Naive thymus-derived CD8-positive, alpha-beta T cell (primary cell): ENCODE measurements at places on chromosomes 2 and 18.

GRCh38 chr18:50721451-50722120 is 98.2 kb downstream of the MRO start:
- no peak for DNase-seq

DNA sequence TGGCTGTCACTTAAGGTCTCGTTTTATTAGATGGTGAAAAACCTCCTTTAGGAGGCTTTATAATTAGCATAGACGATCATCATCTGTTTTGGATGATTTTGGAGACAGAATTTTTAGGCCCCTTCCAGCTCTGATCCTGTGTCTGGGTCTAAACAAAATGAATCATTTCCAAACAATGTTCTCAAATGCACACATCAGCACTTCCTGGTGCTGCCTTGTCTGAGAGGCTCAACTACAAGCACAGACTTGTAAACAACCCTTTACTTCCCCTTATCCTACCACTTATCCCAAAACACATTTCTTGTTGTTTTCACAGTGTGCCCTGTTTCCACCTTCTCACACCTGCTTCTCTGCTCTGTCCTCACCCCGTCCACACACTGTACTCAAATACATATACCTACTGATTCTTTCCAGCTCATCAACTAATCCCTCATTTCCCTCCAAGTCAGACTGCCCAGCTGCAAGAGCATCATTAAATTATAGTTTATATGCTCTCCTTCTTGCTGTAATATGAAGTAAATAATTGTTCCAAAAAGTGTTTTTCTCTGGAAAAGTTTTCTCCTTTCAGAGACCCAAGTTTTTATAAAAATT is 71.2 kb upstream of the COL3A1 start:
- DNase-seq = no peak

GRCh38 chr18:30915336-30915988 is 127.1 kb downstream of the DSC3 start:
- DNase-seq = no peak

DNA sequence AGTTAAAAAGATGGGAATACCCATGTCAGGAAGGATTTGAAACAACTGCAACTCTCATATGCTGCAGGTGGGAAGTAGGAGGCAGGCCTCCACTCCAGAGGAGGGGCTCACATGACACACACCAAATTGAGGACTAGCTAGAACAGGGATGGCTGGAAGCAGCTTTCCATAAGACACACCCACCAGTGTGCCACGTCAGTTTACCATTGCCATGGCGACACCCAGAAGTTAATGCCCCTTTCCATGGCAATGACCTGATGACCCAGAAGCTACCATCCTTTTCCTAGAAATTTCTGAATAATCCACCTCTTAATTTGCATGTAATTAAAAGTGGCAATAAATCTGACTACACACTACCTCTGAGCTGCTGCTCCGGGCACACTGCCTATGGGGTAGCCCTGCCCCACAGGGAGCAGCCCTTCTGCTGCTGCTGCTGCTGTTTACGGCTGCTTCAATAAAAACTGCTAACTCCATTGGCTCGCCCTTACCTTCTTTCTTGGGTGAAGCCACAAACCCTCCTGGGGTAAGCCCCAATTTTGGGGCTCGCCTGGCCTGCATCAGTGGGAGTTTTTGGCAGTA is 89.4 kb downstream of the RRM2 start:
- DNase-seq = no peak

DNA sequence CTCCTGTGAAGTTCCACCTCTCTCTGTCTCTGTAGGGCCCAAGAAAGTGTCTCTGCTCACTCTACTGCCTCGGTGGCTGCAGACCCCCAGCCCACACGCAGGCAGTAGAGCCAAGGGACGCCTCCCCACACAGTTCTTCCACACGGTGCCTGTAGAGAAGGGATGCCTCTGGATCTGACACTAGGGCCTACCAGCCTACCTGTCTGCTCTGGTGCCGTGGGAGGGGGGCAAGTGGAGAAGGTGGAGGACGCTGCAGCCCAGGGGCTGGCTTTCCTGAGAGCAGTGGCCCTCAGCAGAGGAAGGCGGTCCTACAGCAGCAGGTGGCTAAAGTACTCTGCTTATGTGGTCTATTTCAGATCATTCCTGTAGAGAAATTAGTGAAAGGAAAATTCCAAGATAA is 9.0 kb upstream of the TMEM214 start:
- no peak for DNase-seq

GRCh38 chr18:77093586-77093985 is 39.0 kb downstream of the MBP start:
- no peak for DNase-seq

GRCh38 chr2:144083211-144083610 is 436.7 kb downstream of the ZEB2 start:
- DNase-seq = no peak

- DNase-seq = no peak
Observed at GRCh38 chr2:12732651-12733050, 15.9 kb downstream of the TRIB2 start.

- DNase-seq = no peak
Observed at GRCh38 chr2:140696449-140696848, 1434.4 kb downstream of the LRP1B start.

GRCh38 chr2:232896111-232896510 is 26.0 kb downstream of the SNORC start:
- DNase-seq = no peak

GRCh38 chr2:37376421-37377186 is 32.2 kb downstream of the QPCT start:
- peak; percentile 37 for DNase-seq
